ENCODE measurements at places on chromosomes 4 and X. TPM values are rescaled to one million over a fixed set of nuclear protein-coding genes. Genes with fewer than 3 reads are reported as not detected.
A peak's percentile ranks its signal among the peaks of the same experiment; 100 is the strongest.

The TECRL gene
- total RNA-seq, result not detected

- peak; percentile 37 for DNase-seq
Observed at GRCh38 chr4:124018383-124019317, 622.1 kb downstream of the SPRY1 start.

- DNase-seq, result no peak
Observed at GRCh38 chr4:155173371-155173770, 35.1 kb upstream of the NPY2R start.

- no peak for DNase-seq
Observed at GRCh38 chrX:31708116-31708515, 636.3 kb upstream of the FTHL17 start.

Measured in pulmonary artery endothelial cell (primary cell).